ENCODE measurements at places on chromosomes 12 and 14.

DNA sequence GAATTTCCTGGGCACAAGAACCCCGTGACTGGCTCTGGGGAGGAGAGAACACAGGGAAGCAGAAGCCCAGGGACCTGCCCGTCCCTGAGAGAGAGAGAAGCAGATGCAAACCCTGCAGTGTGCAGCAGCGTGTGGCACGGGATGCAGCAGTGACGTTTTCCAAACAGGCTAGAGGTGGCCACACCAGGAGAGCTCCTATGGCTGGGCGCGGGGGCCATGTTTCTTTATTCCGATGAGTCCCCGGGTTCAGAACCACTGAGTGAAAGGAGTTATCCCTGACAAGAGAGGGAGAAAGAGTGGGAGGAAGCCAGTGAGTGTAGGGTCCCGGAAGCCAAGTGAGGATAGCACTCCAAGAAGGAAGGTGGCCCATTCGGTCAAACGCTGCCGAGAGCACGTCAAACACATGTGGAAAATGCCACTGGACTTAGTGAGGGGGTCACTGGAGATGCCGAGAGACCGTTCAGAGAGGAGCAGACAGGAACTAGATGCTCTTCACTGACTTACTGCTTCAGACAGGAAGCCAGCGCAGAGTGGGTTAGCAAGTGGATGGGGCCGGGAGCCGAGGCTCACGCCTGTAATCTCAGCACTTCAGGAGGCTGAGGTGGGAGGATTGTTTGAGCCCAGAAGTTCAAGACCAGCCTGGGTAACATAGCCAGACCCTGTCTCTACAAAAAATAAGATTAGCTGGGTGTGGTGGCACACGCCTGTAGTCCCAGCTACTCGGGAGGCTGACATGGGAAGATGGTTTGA, 123.0 kb downstream of the BCL11B start:
- no peak for DNase-seq

DNA sequence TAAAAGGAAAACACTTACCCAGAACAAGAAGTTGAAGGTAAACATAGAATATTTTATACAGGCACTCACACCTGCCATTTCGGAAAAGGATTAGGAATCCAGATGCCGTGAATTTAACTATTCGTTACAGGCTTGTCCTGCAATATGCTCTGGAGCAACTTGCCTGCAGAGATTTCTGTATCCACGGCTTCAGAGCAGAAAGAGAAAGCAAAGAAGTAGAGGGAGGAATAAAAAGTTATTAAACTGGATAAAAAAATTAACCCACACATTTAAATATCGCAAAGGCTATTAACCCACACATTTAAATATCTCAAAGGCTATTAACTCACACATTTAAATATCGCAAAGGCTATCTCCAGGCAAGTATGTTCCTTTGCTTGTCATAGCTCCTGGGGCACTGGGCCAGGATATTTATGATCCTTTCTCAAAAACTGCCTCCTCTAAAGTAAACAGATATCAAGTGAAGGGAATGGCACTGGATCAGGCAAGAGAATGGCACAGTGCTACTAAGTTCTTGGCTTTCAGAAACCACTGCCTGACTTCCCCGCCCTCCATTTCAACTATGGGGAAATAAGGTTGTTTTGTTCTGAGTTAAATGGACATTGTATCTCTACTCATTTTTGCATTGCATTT, at the start of gene TSPAN8:
Gene TSPAN8, minus strand, starts transcription at position 399 of the 633 bp plus-strand sequence. Its CDS starts 321 bp downstream, at position 78.
- no peak for DNase-seq

GRCh38 chr14:56185992-56186391, 67.8 kb downstream of the PELI2 start:
- DNase-seq, result no peak

- no peak for DNase-seq
Observed at GRCh38 chr12:124165695-124166094, 129.2 kb upstream of the RFLNA start.

- peak; percentile 73 for DNase-seq
Observed at GRCh38 chr12:76020731-76021672, 10.6 kb downstream of the PHLDA1 start.

DNA sequence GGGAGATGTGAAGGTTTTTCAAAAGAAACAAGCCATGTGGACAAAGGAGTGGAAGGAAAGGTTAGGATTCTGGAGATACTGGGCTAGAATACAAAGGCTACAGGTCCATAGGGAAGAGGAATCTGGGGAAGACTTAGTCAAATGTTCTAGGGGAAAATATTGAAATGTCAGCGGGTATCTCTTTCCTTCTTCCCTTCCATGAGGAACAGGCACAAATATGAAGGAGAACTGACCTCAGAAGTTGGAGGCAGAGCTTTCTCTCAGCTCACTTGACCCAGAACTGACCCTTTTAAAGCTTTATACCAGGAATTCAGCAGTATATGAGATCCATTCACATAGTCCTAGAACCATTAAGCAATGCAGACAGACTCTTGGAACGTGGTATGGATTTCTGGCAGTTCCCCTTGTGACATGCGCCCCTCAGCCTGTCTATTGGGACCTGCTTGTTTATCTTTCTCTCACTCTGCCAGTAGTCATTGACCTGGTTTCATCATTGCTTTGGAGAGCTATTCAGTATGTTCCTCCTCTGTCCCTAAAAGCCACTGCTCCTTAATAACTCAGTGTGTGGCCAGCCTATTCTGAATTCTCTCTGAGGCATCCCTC, 43.0 kb upstream of the GSG1 start:
- DNase-seq, result no peak

GRCh38 chr12:52612431-52613383, 5.7 kb downstream of the KRT73 start:
- no peak for DNase-seq

DNA sequence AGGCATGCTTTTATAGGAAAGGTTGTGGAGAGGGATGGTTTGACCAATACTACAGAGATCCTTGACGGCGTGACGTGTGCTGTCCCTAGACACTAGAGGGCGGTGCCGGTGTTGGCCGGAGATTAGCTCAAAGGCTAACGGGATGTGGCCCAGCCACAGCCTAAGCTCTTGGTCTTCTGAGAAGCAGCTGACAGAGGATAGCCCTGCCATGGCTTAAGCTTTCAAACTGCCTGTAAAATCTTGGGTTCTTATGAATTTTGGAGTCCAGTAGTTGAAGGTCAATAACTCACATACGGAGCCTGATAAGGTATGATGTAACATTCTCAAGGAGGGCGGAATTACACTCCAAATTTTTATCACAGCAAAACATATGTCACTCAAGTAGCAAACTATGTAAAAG, 515.7 kb upstream of the ATXN7L3B start:
- peak; percentile 5 for DNase-seq

GRCh38 chr14:75191100-75191499, 14.7 kb upstream of the TMED10 start:
- DNase-seq, result no peak

GRCh38 chr12:19402743-19403431, 36.4 kb upstream of the AEBP2 start:
- no peak for DNase-seq

GRCh38 chr14:23514644-23514957, 37.0 kb downstream of the ZFHX2 start:
- DNase-seq, result no peak

DNA sequence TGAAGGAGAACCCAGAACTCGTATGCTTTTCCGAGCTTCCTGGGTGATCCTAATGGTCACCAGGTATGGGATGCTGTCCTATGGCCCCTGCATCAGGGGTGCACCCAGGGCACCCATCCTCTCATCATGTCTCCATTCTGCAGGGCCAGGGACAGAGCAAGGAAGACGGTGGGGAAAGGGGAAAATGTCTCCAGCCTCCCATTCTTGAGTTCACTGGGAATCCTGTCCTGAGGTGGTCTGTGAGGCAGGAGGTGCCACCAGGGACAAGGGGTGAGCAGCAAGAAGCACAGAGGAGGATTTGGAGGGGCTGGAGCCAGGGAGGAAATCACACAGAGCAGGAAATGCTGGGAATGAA, 14.9 kb upstream of the SLC6A12 start:
- DNase-seq, result no peak

- DNase-seq, result no peak
Observed at GRCh38 chr12:48917857-48918537, 7.3 kb downstream of the FKBP11 start.

DNA sequence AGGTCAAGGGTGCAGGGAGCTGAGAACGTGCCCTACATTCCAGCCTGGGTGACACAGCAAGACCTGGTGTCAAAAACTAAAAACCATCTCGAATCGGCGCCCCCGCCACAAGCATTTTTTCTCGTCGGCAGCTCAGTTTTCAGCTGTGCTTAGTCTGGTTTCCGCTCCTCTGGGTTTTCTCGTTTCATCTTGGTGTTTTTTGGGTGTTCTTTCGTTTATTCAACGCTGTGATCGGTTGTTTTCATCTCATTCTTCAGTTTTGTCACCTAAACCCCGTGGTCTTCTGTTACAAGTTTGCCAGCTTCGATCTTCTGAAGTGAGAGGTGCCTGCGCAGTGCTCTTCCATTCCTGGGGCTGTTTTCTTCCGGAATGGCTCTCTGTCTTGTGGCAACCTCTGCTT, 41.4 kb downstream of the NOC4L start:
- no peak for DNase-seq

- DNase-seq, result no peak
Observed at GRCh38 chr12:15772405-15773018, 16.7 kb downstream of the EPS8 start.

GRCh38 chr14:71089971-71090370, 182.7 kb downstream of the PCNX1 start:
- no peak for DNase-seq

GRCh38 chr14:38743966-38744584, 359.0 kb downstream of the SEC23A start:
- DNase-seq, result no peak

DNA sequence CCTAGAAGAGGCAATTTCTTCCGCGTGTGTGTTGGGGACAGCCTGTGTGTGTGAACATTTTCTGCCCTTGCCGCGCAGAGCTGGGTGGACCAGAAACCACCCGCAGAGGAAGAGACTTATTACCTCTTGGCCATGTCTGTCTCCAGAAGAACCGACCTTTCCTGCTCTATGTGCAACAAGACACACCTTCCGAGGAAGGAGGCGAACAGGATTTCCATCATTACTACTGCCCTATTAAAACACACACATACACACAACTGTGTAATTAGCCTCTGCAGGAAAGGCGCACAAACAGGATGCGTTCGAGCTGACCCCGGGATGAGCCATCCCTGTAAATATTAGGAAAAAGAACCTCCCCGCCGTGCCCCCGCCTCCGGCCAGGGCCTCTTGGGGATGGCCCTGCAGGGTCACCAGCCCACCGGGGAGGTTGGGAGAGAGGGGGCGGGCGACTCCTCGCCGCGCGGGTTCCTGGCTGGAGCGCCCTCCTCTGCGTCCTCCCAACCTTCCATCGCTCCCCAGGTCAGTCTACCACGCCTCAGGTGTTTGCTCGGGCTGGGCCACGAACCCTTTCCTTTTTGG, 484 bp upstream of the PRKCH start:
- no peak for DNase-seq

DNA sequence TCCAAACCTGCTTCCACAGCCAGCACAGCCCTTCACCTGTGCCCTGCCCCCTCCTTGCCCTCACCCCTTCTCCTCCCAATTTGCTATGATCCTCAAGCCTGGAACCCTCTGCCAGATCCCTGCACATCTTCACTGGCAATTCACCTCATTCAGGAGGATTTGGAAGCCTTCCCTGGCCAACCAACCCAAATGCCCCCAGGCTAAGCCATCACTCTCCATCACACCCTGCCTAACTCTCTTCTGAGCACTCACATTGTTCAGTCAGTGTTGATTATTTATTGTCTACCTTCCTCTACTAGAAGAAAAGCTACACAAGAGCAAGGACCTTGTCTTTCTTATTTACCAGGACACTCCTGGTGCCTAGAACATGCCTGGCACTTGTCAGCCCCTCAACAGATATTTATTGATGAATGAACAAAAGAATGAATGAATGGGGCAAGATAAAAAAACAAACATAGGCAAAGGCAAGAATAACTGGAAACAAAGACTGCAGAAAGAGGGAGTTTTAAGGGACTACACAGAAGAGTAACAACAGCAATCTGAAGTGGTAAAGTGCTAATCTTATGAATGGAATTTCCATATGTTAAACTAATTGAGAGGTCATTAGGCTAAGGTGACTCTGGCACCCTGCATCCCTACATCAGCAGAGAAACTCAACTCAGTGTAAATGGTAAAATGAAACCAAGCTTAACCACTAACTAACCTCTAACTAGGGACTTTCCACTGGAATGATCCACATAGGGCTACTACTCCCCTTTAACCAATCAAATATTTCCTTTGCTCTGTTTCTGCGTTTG, 33.4 kb downstream of the TMTC1 start:
- DNase-seq, result no peak

- DNase-seq, result no peak
Observed at GRCh38 chr14:88753873-88754272, 38.9 kb downstream of the EML5 start.

GRCh38 chr12:123807670-123808069, 45.6 kb downstream of the DNAH10 start:
- no peak for DNase-seq

GRCh38 chr14:79186523-79186922, 1016.4 kb downstream of the NRXN3 start:
- no peak for DNase-seq

DNA sequence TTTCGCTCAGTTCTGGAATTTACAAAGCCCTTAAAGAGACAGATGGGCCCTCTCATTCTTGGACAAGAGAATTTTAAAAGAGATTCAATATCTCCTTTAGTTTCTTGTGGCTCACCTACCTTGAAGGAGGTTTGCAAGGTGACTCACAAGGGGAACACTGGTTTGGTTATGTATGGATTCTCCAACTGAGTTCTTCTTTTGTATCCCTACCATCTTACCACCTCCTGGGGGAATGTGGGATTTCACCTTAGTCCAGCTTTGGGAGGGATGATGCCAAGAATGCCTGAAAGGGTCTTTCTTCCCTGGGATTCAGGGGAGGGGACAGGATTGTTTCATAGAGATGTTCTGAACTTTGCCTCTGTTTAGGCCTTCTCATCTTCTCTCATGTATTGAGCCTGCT, 3.7 kb downstream of the PPP4R4 start:
- DNase-seq, result no peak

DNA sequence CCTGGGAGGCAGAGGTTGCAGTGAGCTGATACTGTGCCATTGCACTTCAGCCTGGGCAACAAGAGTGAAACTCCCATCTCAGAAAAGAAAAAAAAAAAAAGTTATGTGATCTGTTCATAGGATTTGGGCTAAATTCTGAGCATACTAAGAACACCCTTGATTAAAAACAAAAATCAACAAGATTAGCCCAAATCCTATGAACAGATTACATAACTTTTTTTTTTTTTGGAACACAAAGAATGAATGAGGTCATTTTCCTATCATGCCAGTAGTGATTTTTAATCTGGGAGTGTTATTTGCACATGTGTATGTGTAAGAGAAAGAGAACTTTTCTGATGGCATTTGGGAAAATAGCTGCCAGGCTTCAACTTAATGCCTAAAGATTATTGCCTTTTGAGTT, 208.7 kb downstream of the ERC1 start:
- DNase-seq, result no peak

- no peak for DNase-seq
Observed at GRCh38 chr14:39680777-39681176, 248.5 kb upstream of the FBXO33 start.

DNA sequence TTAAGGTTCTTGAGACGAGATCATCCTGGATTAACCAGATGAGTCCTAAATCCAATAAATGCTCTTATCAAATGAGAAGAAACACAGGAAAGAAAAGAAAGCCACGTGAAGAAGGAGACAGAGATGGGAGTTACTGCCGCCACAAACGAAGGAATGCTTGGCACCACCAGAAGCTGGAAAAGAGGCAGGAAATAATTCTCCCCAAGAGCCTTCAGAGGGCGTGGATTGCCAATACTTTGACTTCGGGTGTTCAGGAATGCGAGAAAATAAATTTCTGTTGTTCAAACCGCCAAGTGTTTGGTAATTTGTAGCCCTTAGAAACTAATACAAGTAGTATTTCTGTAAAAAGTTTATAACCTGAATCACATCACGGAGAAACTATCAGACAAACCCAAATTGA, 31.3 kb downstream of the ABCD2 start:
- no peak for DNase-seq

All from stimulated activated CD4-positive, alpha-beta T cell treated with anti-CD3 and anti-CD28 coated beads, Interleukin-12 subunit alpha, Interleukin-12 subunit beta, amount 100 ng/mL, for 48 hours (primary cell).